ENCODE measurements at places on chromosomes 6 and 20. TPM values are rescaled to one million over a fixed set of nuclear protein-coding genes. Genes with fewer than 3 reads are reported as not detected.

Gene SAPCD1
- total RNA-seq = 9.0 TPM

Gene ZNF217
- total RNA-seq = 80.3 TPM

DNA sequence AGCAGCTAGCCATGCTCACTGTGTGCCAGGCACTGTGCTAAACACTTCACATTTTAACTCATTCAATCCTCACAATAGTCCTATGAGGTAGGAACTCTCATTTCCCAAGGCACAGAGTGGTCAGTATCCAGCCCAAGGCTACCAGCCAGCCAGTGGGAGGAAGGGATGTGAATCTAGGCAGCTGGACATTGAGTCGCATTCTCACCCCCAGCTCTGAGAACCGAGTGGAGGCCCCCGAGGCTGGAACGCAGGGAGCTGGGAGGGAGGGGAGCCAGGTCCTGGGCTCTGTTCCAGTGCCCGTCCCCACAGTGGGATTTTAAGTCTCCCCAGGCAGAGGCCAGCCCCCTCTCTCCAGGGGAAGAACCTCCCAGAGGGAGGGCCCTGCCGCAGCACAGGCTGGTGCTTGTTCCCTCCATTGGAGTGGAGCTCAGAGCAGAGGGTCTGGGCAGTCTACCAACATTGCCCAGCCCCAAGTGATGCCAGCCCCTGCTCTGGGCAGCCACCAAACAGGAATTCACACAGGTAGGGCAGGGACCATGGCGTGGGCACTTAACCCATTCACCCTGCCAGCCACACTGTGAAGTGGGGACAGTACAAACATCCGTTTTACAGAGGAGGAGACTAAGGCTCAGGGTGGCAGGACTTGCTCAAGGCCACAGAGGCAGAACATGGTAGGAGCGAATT lies 131.3 kb downstream of the CEBPB start:
- DNase-seq = no peak

- no peak for DNase-seq
These were observed 32.1 kb upstream of the ASIP start for GRCh38 chr20:34209111-34209510.

GRCh38 chr6:138971601-138972000 lies 16.5 kb downstream of the REPS1 start:
- DNase-seq = no peak

GRCh38 chr6:100372326-100373091 lies 92.2 kb downstream of the SIM1 start:
- no peak for DNase-seq

- no peak for DNase-seq
These were observed 15.2 kb downstream of the B4GALT5 start for GRCh38 chr20:49698477-49698876.

DNA sequence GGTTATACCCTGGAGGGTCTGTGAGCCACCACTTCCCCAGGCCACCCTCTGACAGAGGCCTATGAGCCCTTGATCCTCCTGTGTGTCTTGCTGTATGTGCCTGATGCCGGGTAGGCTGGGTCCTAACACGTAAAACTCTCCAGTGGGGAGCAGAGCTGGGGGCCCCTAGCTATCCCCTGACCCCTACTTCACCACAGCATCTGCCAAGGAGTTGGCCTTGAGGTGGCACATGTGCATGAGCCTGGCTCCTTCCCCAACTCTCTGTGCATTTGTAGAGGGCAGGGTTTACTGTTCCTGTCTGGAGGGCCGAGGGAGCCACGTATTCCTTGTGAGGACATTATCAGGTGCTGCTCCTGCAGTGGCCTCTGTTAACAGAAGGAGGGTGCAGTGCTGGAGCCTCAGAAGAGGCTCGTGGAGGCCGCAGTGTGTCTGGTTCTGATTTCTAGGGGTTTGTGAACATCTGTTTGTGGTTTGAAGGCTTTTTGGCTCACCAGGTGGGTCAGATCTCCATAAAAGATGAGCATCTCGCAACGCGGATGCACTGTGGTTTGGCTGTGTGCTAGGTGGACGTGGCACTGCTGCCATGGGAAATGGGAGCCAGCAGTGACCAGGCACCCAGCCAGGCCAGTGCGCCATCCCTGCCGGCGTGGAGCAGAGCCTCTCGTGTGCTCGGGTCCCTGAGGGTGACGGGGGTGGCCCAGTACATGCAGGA lies 152.1 kb downstream of the DTNBP1 start:
- DNase-seq = no peak

Data from activated B cell treated with CpG ODN at 0.5 μM for 24 hours (primary cell).